EH (cell line): ENCODE measurements at places on chromosomes 2 and 18.

DNA sequence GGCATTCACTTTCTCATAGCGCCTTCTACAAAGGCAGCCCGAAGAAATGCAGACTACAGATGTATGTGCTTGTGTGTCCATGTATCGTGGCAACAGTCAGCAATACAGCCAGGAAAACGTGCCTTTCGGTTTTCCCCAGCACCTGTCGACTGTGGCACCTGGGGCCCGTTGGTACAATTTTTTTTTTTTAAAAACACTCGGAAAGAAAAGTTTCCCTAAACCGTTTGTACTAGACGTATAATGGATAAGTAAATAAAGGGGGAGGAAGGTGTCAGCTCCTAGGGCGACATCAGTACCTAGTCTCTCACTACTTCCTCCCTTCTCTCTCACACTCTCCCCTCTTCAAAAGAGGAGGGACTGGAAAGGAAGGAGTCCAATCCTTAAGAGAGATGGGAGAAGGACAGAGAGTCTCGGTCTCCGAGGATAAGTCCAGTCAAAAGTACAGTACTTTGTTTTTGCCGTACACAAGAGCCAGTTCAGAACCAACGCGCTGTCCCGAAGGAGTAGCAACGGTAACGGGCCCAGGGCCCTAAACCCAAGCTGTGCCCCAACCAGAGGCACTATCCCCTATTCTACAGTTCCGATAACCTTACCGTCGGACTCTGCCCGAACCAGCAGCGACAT, 759 bp downstream of the PPP4R3B start:
- peak; percentile 58 for DNase-seq

DNA sequence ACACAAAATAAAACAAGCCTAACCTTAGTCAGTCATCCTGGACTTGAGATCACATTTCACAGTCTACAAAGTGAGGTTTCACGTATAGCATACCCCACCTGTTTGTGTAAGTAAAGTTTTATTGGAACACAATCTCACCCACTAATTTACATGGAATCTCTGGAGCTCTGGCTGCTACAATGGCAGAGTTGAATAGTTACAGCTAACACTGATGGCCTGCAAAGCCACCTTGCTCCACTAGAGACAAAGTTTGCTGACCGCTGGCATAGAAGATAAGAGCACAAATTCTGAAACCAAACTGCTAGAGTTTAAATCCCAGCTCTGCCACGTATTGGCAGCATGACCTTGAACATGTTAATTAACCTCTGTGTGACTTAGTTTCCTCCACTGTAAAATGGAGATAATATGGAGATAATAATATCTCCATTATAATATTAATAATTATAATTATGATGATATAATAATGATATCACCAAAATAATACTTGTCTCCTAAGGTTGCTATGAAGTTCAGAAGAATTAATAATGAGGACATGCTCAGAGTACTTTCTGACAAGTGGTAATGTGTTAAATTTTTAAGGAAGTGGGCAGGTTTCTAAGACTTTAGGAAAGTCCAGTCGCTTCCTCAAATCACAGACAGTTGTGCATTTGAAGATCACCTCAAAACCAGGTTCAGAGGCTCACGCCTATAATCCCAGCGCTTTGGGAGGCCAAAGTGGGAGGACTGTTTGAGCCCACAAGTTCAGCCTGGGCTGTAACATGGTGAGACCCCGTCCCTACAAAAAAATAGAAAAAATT, 204.6 kb downstream of the SH3RF3 start:
- DNase-seq, result peak; percentile 45

DNA sequence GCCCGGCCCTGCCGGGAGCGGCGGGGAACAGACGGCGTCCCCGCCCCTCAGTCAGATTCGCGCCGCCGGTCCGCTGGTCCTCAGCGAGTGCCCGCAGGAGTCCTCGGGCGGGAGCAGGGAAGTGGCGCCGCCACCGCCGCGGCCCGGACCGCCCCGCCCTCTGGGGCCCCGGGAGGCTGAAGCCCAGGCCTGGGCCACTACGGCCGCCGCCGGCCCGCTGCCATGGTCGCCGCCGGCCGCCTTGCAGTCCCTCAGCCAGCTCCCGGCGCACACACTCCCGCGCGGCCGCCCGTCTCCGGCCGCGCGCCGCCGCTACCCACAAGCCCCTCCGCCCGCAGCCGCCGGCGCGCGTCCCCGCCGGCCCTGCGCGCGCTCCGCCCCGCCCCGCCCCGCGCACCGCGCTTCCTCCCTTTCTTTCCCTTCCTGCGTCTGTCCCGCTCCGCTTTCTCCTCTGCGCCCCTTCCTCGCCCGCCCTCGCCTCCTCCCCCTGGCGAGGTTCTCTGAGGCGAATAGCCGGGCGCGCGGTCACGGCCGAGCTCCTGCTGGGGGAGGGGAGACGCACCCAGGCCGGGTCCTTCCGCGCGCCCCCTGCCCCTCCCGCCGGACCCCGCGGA, at the start of gene ROCK2:
TSS of gene ROCK2 (minus strand) at position 295 of the 614 bp plus-strand sequence. CDS start 500 bp downstream, outside the sequence.
- DNase-seq, result peak; percentile 88

DNA sequence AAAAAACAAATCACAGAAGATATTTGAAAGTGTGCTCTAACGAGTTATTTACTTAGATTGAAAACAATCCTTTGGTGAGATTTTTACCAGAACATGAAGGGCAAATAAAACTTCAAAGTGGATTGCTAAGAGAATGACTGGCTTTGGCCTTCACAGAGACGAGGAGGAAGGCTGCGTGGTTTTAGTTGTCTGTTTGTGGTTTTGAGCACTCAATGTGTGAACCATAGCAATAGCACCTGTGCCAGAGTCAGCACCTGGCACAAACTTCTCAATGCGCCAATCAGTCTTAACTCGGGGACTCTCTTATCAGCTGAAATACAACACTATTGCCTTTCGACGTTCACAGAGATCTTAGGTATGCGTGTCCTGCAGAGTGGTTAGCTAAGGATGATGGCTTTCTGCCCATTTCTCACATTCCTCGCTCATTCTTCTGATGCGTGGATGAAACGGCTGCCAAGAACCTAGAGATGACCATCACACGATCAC, 70.0 kb downstream of the MBP start:
- DNase-seq, result peak; percentile 86

GRCh38 chr2:235083822-235084221, 132.0 kb downstream of the SH3BP4 start:
- no peak for DNase-seq

GRCh38 chr2:228581731-228582130, 400.2 kb upstream of the SPHKAP start:
- peak; percentile 16 for DNase-seq

DNA sequence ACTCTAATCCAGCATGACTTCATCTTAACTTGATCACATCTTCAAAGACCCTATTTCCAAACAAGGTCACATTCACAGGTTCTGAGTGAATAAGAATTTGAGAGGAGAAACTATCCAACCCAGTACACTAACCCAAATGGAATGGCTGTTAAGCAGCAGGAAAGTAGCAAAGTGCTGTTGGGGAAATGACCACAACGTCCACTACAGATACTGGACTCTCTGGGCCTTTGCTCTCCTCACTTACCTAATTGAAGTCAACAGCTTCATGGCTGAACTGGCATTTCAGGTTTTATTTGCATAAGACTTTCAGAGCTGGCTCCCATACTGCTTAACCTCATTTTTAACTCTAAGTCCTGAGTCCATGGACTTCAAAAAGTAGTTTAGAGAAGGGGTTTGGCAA, 38.0 kb upstream of the ACVR2A start:
- peak; percentile 30 for DNase-seq

DNA sequence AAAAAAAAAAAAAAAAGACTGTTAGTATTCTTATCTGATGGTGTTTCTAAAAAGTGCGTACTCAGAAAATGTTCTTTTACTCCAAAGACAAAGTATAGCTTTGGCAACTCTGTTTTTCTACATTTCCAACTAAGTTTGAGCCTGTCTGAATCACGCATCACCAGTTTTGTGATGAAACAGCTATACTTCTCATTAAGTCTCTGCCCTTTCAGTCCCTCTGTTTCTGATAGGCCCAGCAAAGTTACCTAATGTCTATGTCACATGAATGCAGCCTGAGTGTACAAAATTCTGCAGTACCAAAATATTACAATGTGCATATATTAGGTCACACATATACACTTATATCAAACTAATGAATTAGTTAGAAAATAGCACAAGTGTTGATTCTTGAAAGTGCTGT, 22.4 kb downstream of the TWSG1 start:
- no peak for DNase-seq

GRCh38 chr2:178331474-178332432, 119.2 kb downstream of the PRKRA start:
- DNase-seq, result no peak

- DNase-seq, result no peak
Measured at GRCh38 chr2:202169832-202170424, 68.5 kb downstream of the SUMO1 start.

DNA sequence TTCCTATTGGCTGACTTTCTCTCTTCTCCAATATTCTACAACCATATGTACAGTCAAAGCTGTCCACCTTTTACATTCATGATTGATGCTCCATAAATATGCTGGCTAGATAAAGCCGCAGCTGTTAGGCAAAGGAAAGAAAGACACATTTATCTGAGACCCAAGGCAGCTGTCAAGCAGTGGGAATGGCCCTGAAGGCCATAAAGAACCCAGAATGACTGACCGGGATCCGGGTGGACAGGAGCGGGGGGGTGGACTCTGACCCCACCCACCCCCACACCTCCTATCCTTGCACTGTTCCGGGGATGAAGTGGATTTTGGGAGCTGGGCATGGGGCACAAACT, 116.4 kb downstream of the RTP5 start:
- DNase-seq, result no peak

GRCh38 chr2:33216508-33217182, 259.8 kb upstream of the RASGRP3 start:
- peak; percentile 74 for DNase-seq

GRCh38 chr18:26656431-26656943, 108.1 kb upstream of the KCTD1 start:
- DNase-seq, result no peak

GRCh38 chr18:6537475-6537874, 122.8 kb upstream of the L3MBTL4 start:
- DNase-seq, result no peak

GRCh38 chr2:95268211-95269035, 5.8 kb upstream of the PROM2 start:
- no peak for DNase-seq

GRCh38 chr2:12507295-12507694, 209.4 kb upstream of the TRIB2 start:
- DNase-seq, result peak; percentile 98

DNA sequence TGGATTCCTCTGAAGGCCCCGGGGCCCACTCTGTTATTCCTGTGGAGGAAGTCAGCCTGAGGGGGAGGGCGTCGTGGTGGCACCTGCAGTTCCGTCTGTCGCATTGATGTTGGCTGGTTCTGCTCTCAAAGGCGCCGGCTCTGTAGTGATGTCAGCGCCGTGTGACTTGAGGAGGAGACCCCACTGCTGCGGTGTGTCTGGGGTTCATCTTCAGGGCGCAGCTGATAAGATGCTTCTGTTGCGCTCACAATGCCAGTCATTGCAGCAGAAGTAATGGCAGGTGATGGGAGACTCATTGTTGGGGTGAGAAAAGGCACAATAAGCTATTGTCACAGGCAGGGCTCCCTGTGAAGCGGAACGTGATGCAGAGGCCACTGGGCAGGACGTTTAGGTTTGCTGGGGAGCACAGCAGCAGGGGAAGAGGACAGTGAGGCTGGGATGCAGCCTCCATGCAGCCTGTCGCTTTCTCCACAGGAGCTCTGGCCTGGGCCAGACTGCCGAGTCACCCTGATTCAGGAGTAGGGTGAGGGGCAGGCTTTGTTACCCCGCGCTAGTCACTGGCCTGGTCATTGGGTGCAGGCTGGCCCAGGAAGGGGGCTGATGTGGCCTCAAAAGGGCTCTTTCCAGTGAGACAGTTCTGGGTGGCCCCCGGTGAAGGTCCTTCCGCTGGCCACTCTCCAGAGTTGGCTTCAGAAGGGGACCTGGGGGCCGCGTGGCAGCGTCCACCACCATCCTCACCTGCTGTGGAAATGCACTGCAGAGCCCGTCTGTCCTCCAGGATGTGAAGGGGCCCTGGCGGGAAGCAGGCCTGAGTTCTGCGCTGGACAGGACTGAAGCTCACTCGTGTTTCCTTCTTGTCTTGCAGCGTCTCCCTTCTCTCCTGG, 42.9 kb downstream of the SH3BP4 start:
- DNase-seq, result peak; percentile 38

DNA sequence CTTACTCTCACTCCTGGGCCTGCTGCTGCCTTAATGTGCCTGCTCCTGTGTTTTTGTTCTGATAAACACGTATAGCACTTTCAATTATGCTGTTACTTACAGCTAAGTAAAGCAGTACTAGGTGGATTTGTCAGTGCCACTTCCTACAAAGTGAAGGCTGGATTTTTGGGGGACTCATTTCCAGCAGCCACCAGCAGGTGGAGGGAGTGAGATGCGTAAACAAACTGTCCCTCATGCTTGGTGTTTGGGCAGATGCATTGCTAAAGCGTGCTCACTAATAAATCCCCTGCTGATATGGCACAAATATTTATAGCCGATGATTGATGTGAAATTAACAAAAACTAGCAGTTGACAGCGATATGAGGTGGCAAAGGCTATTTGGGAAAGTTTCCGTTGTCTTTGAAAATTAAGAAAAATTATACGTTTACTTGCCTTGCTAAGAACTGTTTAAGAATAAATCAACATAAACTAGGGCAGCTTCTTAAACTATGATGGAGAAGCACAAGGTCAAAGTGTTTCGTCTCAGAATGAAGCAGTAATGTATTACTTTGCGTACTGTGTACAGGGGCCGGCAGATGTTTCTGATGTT, 101.7 kb downstream of the AGAP1 start:
- DNase-seq, result peak; percentile 77

DNA sequence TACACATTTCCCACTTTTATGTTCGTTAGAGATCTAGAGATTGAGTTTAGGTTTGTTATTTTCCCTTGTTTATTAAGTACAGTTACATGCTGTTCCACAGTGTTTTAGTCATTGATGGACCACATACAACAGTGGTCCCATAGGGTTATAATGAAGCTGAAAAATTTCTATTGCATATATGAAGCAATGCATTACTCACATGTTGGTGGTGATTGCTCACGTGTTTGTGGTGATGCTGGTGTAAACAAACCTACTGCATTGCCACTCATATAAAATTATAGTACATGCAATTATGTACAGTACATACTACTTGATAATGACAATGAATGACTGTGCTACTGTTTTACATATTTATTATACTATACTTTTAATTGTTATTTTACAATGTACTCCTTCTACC, 51.0 kb upstream of the NXPH2 start:
- DNase-seq, result no peak
